ENCODE measurements at places on chromosomes 4 and X.

DNA sequence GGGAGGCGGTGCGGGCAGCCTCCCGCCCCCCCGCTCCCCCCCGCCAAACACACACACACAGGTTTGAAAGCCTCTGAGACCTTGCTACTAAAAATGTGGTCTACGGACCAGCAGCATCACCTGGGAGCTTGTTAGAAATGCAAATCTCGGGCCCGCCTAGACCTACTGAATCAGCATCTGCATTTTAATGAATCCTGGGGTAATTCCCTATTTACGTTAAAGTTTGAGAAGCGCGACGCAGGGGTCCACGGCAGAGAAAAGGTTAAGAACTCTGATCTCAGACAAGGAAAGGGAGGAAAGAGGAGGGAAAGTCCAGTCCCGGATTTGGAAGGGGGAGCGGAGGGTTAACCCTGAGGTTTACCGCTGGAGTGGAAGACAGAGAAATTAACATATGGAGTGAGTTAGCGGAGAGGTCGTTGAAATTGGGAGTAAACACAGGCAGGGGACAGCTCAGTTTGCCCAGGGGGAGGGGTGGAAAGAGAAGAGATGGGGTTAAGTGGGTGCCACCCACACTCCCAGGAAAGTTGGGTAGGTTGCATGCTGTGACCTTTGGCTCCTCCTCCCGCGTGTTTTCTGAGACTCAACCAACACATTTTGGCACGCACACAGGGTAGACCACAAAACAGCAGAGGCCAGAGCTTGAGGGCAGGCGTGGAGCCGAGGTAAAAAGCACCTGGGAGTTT, 483.6 kb downstream of the BCOR start:
- DNase-seq: no peak

DNA sequence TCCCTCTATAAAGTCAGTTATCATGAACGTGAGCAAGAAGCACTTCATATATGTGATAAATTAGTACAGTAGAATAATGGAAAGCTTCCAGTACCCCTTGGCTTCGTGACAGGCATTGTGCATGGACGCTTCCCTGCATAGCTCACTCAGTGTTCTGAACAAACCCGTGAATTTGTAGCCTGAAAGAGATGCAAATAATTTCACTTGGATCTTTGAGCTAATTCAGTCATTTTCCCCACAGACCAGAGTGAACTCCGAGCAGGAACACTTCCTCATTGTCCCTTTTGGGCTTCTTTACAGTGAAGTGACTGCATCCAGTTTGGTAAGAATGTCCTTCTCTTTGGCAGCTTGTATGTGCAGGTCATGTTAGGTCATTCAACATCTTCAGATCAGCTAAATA, 50.1 kb downstream of the ADD1 start:
- no peak for DNase-seq

- no peak for DNase-seq
Observed at GRCh38 chr4:158159718-158160094, 13.1 kb downstream of the GASK1B start.

GRCh38 chrX:44106864-44107263, 133.7 kb upstream of the NDP start:
- no peak for DNase-seq

DNA sequence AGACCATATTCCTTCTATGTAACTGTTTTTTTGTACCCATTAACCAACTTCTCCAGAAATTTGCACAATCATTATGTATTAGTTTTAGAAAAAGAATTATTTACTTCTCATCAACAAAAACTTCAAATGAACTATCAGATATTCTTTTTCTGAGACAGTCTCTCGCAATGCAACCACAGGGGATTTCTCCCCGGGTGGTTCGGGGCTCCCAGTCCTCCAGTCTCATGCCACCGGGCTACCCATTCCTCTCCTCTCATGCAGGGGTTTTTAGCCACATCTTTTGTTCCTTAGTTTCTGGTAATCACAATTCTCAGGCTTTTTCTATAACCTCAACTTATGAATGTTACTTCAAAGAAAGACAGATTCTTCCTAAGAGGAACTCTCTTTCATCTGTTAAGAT, 46.6 kb upstream of the CLNK start:
- DNase-seq: no peak

DNA sequence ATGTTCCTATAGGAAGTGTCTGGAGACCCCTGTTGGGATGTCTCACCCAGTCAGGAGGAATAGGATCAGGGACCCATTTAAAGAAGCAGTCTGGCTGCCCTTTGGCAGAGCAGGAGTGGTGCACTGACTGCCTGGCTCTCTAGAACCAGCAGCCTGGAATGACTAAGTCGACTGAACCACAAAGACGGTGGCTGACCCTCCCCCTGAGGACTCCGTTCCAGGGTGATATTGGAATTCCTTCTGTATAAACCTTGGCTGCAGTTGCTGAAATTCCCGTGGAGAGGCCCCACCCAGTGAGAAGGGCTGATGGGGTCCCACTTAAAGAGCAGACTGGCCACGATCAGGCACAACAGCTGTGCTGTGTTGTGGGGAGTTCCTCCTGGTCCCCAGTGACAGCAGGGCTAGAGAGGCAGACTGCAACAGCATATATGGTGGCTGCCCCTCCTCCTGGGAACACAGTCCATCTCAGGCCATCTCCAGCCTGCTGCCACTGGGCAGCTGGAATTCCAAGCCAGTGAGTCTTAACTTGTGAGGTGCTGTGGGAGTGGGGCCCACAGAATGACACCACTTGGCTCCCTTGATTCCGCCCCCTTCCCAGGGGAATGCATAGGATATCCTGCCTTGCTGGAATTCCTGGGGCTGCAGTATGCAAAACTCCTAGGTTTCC, 41.8 kb upstream of the RLIM start:
- no peak for DNase-seq

- no peak for DNase-seq
Observed at GRCh38 chr4:7348946-7349900, 85.5 kb downstream of the PSAPL1 start.

- DNase-seq: no peak
Observed at GRCh38 chrX:139106069-139106468, 394.6 kb upstream of the FGF13 start.

DNA sequence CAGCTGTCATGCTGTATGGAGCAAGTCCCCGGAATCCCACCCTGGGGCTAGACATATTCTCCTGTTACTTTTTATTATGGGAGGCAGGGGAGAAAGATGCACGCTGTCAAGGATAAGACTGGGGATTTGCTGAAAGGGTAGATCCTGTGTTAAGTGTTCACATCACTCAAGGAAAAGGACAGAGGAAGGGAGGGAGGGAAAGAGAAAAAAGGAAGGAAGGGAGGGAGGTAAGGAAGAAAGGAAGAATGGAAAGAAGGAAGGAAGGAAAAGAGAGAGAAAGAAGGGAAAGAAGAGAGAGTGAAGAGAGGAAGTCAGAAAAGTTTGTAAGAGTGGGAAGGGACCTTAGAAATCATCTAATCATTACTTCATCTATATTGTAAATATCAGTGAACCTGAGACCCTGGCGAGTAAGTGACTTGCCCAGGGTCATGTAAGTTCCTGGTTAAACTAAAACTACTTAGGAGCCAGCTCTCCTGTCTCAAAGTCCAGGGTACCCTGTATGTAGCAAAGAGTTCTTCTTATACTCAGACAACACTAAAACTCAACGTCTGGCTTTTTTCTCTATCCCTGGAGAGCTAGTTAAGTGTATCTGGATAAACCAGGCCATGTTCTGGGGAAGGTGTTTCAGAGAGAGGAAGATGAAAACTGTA, 47.2 kb upstream of the MSX1 start:
- DNase-seq: no peak

DNA sequence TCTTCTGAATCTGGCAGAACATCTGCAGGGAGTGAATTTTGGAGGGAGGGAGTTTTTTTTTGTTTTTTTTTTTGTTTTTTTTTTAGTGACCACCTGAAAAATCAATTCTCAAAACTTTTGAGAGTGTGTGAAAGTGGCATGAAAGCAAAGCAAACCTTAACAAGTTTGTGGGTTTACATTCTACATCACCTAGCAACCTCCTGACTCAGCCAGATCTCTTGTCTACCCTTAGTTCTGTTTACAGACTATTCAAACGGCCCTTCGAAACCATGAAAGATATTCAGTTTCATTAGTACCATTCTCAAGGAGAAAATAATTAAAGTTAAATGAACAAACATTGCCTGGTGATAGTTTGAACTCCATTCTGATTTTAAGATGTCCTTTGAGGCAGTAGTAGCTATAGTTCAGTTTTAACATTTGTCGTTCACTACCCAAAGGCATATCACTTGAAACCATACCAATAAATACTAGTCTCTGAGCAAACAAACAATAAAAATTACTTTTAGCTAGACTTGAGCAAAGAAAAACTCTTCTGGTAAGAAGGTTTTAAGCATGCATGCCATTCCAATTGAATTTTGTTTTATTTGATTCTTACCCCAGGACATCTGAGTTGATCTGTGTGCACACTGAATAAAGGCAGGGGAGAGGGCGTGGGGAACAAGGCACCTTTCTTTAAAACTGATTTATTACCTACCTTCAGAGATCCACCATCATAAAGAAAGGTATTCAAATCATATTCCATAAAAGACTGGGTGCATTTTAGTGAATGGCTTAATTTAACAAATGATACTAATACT, 137.7 kb downstream of the ARX start:
- no peak for DNase-seq

DNA sequence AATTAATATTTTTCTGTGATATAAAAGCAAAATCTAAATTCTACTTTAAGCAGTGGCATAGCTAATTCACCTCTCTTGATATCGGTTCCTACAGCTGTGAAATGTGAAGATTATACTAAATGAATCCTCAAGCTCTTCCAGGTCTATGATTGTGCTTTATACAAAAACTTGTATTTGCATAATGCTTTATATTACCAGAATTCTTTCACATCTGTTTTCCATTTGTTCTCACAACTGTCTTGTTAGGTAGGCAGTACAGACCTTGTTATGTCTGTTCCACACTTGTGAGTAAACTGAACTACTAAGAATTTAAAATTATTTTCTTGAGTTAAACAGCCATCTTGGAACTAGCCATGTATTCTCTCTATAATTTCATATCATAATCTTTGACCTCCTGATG, 184.9 kb downstream of the RAPGEF2 start:
- no peak for DNase-seq

DNA sequence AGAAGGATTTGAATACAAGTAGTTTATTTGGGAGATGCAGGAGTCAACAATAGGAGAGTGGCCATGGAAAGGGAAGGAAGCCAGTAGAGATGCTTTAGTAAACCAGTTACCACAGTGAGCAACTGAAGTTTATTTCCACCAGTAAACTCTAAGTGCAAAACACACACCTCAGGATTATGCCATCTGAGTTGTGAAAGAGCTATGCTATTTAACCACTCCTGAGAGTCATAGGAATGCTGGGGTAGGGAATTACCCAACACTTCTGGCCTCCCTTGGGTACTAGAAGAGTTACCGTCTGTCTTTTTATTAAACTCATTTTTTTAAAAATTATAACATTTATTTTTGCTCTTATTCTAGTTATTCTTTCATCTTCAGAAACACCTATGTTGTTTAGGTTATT, 834.6 kb upstream of the AMOT start:
- no peak for DNase-seq

DNA sequence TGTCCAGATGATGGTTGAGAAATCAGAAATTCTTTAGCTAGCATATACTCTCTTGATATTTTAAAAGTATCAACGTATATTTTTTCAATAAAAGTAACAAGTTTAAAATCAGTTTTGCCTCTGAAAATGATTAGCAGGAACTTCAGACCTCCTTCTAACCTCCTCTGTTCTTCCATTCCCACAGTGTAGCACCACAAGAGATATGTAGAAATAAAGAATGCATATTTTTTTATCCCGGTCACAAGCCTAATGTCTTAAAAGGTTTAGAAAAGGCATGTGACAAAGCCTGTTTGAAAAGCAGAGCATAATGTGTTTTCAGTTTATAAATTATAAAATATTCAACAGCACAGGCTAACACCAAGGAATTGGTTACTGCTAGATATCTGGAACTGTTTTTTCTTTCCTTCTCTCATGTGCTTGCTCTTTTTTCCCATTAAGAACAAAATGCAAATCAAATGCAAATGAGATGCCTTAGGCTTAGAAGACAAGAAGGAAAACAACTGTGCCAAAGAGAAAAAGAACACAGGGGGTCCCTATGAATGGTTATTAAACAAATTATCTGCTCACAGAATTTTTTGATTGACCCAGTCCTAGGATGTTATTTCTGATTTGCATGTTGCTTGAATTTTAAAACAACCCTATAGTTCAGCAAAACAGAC, 351.7 kb upstream of the FAM241A start:
- DNase-seq: no peak

GRCh38 chr4:30518211-30518610, 202.0 kb upstream of the PCDH7 start:
- no peak for DNase-seq

GRCh38 chr4:56183344-56183959, 203.8 kb downstream of the AASDH start:
- no peak for DNase-seq

DNA sequence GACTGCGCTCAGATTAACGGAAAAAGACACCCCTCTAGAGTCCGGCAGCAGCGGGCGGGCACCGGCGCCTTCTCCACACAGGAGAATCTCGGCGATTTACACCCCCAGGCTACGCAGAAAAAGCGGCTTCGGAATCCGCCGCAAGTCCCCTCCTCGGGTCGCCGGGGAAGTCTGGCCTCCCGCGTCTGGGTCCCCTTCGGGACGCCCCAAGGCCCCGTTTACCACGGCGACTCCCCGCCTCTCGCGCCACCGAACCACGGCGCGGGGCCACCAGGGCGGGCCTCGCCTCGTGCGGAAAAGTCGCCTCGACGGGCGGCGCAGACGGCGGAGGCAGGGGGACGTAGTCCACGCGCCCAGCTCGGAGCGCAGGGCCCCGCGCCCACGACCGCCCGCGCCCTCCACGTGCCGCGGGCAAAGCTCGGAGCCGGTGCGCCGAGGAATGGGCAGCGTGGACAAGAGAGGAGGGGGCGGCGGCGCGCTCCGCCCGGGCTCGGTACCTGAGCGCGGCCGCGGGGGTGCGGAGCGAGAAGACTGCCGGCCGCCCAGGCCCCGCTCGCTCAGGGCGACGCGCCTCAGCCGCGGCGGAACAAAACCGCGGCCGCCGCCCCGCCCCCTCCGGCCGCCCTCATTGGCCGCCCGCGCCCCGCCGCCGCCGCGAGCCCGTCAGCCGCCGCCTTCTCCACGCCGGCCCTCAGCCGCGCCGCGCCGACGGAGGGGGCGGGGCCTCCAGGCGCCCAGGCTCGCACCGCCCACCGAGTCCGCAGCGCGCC, at the start of gene FAM53A:
TSS of gene FAM53A (minus strand) at position 578 of the 770 bp plus-strand sequence. CDS start 15,572 bp downstream, outside the sequence.
- DNase-seq: peak; percentile 35

- DNase-seq: no peak
Observed at GRCh38 chrX:17759990-17760389, 22.7 kb downstream of the SCML1 start.

GRCh38 chr4:106690487-106690886, 321.9 kb upstream of the GIMD1 start:
- DNase-seq: no peak

DNA sequence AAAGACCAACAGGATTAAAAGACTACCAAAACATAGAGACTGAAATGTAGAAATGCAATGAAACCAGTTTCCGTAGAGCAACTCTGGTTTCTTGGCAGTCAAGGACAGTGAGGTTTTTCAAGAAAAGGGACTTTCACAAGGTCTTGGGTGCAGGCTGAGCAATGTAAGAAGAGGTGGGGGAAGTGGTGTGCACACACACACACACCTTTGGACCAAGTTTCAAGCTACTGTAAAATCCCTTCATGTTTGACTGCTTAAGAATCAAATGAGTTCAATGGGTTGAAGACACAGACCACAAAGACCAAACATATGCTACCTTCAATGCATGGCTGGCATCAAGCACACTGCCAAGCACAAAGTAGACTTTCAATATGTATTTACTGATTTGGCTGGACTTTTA, 17.8 kb upstream of the MCF2 start:
- DNase-seq: no peak
